ENCODE measurements at places on chromosomes 5 and 9.

DNA sequence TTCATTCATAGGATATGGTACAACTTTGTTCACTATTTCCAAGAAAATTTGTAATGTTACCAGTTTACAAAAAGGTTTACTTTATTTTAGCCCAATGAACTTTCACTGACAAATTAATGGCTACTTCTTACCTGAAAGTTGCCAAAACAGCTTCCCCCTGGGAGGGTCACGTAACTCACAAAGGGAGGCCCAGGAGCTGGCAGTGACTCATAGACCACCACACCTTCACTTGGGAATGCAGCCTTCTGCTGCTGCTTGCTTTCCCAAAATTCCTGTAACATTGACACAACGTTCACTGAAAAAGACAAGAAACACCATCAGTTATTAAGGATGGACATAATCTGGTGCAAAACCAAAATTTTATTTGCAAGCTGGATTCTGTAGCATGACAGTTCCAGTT lies 18.1 kb downstream of the LIX1 start:
- no peak for DNase-seq

- DNase-seq: no peak
Measured at GRCh38 chr9:112615584-112616266, 102.2 kb downstream of the INIP start.

GRCh38 chr9:10774051-10774450 lies 161.2 kb upstream of the PTPRD start:
- no peak for DNase-seq

- no peak for DNase-seq
Measured at GRCh38 chr9:106693558-106693957, 169.4 kb upstream of the ZNF462 start.

- no peak for DNase-seq
Measured at GRCh38 chr5:174665347-174665746, 59.0 kb upstream of the MSX2 start.
